ENCODE measurements at places on chromosomes 13 and 19.

DNA sequence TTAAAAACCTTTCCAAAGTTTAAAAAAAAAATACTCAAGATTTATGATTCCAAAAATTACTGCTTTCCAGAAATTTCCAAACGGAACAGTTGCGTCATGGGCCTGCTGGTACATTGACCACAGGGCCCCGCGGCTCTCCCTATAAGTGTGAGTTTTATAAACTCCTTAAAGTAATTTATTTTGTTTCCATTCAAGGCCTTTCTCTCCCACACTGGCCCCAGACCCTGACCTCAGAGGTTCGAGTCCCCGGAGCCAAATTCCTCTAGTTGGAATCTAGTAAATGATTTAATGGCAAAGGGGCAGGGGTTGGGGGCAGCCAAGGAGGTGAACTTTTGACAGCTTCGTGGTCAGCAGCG lies 97.5 kb downstream of the INSR start:
- DNase-seq: no peak

DNA sequence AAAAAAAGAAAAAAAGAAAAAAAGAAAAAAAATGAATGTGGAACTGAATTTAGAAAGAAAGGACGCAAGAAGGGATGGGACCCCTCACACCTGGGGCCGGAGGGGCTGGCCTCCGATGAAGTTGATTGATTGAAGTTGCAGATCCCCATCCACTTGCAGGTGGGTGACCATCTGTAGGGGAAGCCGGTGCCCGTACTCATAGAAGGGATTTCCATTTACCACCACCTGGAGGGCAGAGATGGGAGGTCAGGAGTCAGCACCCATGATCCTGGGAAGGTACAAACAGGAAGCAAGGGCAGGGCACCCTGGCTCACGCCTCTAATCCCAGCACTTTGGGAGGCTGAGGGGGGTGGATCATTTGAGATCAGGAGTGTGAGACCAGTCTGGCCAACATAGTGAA lies 6.4 kb downstream of the LGALS4 start:
- DNase-seq: no peak

DNA sequence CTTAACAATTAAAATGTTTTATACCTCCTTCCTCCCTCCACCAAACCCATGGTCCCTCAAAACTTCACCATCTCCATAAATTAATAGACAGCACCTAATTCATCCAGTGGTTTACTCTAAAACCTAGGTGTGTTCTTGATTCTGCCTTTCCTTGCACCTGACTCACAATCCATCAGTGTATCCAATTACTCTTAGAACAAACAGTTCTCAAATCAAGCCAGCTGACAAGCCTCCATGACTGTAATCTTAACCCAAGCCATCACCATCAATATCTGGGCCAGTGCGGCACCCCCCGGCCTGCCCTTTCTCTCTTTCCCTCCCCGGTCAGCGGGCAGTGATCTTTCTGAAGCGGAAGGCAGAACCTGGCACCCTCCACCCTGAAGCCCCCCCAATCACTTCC lies 75.6 kb downstream of the TNFRSF19 start:
- no peak for DNase-seq

DNA sequence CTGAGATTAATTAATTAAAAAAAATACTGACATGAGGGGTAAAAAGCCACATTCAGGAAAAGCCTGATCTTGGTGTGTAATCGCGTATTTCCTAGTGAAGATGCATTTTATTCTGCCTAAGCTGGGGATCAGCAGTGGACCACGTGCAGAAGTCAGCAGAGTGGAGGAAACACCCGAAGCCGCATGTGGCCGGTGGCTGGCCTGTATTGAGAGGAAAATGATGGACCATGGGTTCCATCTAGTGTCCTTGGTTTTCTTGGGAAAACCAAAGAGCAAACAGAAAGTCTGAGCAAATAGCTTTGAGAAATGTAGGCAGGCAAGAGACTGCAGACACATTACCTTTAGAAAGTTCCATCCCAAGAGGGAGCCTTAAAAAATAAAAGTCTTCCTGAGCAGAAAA lies 23.7 kb upstream of the SHISA2 start:
- no peak for DNase-seq

DNA sequence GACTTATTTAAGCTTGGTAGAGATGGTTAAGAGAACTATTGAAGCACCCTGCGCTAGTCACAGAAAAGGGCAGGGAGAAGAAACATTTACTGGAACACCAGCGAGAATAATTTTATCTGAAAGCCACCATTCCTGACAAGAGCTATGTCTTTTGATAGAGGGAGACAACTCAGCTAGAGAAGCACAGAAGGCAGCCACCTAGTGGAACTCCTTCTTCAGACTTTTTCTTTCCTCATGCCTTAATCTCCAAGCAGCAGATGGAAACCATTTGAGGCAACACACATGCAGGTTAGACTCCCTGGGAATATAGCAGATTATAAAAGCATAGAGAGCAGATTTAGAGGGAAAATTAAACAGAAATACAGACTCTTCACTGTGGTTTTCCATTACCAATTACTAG lies 813.4 kb downstream of the SLITRK6 start:
- DNase-seq: no peak

DNA sequence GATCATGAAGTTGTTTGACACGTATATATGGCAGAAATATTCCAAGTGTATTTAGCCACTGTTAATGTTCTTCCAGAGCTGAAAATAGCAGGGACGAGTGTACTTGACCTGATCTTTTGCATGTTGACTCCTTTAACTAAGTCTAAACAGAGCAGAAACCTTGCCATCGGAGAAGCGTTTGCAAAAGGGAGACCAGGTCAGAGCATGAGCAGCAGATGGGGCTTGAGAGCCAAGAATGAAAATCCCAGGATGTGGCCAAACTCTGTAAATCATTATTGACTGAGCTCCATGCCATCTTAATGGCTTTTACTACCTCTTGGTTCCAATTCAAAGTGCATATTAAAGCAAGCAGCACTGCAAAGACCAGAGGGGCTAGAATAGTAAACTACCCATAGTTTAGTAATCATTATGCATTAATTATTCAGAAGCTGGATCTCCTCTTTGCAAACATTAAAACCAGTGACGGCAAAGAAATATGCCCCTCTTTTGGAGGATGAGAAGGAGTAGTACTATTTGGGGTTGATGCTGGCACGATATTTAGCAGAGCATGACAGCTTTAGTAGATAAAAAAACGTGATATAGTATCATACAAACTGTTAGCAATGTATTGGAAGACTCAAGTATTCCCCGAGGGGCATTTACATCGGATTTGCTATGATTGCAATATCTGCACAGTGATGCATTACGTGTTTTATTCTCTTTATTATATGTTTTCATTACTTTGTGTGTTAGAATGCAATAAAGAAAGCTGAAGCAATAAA lies 55.7 kb downstream of the FAM216B start:
- no peak for DNase-seq

DNA sequence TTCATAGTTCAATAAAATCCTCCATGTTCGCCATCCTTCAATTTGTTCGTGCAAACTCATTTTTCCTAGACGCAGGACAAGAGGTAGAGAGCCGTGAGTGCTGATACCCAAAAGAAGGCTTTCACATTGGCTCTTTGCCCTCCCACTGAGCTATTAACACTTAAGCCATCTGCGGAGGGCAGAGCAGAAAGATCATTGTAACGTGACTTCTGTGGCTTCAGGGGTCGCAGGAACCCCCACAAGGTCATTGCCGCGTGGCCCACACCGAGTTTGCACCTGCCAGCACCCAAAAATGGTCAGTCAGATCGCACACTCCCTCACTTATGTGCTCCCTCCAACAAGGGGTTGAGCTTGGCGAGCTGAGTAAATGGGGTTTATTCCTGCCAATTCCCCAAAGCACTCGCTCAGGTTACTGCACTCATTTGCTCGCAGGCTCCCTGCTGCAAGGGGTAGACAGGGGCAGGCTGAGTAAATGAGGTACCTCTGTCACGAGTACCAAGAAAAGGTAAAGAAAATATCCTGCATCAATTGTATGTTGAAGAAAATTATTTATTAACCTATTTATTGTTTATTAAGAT lies 144.1 kb downstream of the PRR20E start:
- DNase-seq: no peak
